ENCODE measurements at places on chromosomes 11 and 22. TPM values are rescaled to one million over a fixed set of nuclear protein-coding genes. Genes with fewer than 3 reads are reported as not detected.

- no peak for DNase-seq
Observed at GRCh38 chr11:67581469-67581868, 2.1 kb upstream of the GSTP1 start.

Gene SLC22A24
- total RNA-seq: not detected

Gene LRP4
- 11.7 TPM for total RNA-seq

DNA sequence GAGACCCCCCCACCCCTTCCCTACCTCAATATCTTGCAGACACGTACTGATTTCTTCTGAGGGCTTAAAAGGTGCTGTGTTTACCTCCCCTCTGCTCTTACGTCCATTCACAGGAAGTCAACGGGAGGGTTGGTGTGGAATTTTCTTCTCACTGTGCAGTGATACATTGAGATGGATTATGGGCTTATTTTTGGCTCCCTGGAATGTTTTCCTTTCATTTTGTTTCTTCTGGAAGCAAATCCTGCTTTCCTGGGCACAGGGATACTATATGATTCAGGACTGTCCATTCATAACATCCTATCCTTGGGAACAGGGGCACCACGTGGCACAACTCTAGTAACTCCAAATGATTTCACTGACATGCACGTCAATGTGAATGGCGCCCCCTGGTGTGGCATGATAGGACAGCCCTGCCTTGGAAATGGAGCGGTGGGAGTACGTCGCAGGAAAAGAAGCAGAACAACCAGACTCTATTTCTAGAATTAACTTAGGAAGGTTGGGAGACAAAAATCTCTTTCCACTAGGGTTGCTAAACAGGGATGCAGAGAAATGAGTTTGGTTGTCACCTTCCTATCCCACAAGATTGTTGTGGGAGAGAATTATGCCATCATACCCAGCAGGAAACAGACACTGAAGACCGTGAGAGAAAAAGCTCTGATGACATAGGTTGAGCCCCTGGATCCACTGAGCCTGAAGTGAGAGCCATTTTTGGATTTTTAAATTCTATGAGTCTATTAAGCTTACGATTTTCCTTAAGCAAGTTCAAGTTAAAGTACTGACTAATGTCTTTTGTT, 146.5 kb upstream of the RAG2 start:
- peak; percentile 35 for DNase-seq

Gene PANX3
- not detected for total RNA-seq

- DNase-seq: no peak
Observed at GRCh38 chr11:19448651-19449050, 207.9 kb upstream of the E2F8 start.

Gene ACTN3
- 0.13 TPM for total RNA-seq

Gene IL17REL
- 0.82 TPM for total RNA-seq

DNA sequence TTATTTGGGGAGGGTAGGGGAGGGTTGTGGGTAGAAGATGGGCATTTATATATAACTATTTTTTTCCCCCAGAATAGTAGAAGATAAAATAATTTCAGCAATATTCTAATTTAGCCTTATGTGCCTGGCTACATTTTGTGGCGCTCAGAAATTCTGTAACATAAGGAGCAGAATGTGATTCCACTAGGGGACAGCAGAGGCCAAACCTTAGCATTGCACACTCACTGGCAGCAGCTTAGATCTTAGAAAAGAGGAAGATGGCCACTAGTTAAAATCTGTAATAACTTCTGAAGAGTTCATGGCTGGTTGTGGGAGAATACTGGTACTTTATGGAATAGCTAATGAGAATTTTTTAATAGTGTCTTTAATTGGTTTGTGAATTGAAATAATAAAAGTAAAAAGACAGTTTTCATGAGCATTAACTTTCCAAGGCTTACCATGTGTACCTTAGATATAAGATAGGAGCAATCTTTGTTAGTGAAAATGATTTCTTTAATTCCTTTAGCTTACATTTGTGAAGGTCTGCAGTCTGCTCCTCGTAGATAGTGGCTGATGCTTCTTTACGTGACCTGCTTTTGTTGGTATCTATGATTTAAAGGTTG, 33.1 kb downstream of the DDX10 start:
- peak; percentile 64 for DNase-seq

Gene ARL14EP
- total RNA-seq: 22.1 TPM

DNA sequence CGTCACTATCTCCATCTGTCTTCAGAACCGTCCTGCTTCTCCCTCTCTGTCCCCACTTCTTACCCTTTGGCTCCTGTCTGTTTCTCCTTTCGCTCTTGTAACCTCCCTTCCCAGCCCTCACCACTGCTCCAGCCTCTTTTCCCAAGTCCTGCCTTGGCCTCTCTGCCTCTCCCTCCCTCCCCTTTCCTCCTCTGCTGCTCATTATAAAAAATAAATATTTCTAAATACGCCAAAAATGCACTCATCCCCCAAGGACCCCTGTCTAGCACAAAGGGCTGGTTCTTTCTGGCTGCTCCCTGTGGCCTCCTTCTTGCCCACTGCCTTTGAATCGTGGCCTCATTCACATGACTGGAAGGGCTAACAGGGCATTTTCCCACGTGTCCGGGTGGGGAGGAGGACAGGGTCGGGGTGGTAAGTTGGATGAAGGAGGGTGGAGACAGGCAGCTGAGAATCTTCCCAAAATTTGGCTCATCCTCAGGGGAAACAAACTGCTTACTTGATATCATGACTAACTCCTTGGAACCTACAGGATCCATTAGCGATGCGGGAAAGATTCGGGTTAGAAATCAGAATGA, 26.4 kb upstream of the OAF start:
- no peak for DNase-seq

Gene RIMBP3C
- 0.90 TPM for total RNA-seq

DNA sequence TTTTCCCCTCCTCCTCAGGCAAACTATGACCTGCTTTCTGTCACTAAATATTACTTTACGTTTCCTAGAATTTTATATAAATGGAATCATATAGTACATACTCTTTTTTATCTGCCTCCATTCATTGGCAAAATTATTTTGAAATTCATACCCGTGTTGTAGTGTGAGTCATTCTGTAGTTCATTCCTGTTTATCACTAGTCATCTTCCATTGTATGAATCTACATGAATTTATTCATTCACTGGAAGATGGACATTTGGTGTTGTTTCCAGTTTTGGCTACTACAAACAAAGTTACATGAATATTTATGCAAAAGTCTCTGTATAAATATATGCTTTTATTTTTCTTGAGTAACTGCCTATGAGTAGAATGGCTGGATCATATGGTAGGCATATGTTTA, 60.7 kb upstream of the OPCML start:
- DNase-seq: no peak

Gene P2RY6
- 0.59 TPM for total RNA-seq

Gene C11orf98
- total RNA-seq: 96.7 TPM

- no peak for DNase-seq
Observed at GRCh38 chr11:93662175-93662570, 691 bp downstream of the CEP295 start.

GRCh38 chr22:24601217-24602104, 1.5 kb upstream of the GGT1 start:
- no peak for DNase-seq

DNA sequence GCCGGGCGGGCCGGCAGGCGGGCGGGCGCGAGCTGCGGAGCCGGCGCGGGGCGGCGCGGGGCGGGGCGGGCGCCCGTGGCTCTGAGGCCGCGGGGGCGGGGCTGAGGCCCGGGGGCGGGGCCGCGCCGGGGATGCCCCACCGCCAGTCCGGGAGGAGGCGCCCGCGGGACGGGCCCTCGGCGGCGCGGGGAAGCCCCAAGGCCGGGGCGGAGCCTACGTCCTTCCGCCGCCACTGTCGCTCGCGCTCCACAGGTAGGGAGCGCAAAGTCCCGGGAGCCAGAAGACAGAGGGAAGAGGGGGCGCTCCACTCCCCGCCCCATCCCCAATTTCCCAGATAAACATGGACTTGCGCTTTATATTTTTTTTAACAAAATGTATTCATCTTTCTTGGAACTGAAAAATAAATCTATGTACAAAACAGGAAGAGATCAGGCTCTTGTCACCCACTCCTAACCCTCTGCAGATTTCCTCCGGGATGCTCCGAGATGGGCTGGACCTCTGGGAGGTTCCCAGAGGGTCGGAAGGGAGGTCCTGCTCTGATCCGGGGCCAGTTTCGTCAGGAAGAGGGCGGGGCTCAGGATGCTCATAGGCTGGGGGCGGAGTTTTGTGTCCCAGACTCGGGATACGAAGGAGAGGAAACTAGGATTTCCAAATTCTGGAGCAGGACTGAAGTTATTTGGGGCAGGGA, at the start of gene MAP4K2:
TSS of gene MAP4K2 (minus strand) at position 57 of the 688 bp plus-strand sequence. CDS start 65 bp downstream, outside the sequence.
- peak; percentile 70 for DNase-seq

Gene GRAMD1B
- total RNA-seq: 0.46 TPM

DNA sequence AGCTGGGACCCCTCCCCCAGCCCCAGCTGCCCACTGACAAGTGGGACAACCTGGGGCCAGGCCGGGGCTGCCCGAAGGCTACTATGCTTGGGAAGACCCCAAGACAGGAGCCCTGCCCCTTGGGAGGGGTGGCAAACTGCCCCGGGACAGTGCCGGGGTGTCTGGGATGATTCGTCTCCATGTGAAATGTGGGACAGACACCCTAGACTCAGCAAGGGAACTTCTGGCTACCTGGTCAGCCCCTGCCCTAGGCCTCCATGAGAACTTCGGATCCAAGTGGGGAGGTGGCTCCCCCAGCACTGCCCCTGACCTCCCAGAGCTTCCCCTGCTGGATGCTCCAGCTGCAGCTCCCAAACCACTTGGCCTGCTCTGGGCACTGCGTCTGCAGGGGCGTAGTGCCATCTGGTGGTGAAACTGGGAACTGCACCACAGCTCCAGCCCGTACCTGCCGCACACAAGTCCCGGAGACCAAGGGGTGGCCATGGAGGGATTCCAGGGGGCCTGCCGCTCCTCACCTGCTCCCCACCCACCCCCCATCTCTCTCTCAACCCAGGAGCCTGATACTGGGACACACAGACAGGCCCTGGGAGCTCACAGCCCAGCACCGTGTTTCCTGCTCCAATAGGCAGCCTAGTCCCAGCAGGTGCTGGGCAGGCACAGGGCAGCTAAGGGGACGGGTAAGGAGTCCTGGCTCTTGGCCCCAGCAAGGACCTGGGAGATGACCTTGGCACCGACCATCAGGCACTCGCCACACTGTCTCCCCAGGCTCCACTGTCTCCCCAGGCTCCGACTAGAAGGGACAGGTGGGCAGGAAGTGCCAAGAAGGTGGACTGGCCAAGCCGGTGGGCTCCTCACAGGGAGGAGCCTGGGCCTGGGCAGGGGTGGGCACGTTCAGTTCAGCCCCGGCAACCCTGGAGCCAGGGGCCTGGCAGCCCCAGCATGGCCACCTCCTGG, 194.1 kb downstream of the IGLL1 start:
- DNase-seq: peak; percentile 64

DNA sequence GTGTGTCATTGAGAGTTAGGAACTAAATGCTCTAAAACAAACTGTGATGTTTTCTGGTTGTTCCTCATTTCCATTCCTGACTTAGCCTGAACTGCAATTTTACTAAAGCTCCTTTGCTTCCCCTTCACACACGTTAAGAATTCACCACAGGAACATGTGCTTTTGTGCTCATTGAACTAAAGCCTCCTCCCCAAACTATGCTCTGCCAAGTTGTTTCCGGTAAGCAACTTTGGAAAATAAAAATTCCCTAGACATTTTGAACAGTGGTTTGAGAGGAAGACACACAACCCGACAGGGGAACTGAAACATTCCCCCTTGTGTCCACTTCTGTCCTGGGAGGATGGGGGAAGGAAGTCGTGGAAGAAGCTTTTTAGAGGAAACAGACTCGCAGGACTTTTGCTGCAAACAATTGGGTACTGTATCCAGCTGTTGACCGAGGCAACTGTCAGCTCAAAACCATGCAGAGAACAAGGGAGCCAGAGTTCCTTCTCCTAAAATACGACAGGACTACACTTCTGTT, 66.9 kb downstream of the GAB2 start:
- DNase-seq: no peak

DNA sequence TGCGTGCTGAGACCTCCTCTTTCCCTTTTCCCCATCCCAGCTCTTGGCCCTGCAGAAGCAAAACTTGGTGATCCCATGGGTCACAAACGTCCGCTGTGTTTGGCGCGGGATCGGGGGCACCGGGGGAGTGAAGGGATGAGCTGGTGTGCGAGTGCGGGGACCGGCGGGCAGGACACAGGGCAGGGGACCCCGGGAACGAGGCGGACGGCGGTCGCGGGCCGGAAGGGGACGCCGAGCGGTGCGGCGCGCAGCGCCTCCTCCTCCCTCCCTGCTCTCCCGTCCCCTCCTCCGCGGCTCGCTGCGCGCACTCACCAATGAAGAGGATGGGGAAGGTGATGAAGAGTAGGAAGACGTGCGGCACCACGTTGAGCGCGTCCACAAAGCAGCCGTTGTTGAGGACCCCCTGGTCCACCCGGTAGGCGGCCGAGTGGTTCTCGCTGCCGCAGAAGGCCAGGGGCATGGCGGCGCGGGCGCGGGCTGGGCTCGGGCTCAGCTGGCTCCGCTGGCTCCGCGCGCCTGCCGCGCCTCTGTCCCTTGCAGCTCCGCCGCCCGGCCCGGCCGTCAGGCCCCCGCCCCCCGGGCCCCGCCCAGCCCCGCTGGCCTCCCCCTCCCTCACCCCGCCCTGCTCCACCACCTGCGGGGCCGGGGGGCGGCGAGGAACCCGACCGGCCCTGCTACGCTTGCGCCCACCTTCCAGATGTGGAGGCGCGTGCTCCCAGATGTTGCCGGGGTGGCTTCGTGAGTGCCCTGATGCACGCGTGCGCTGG, at the start of gene ABCC8:
TSS of gene ABCC8 (minus strand) at position 529 of the 767 bp plus-strand sequence. CDS start at position 460, 69 bp downstream.
- no peak for DNase-seq
